ENCODE measurements at places on chromosomes 16 and 17.
A peak's percentile ranks its signal among the peaks of the same experiment; 100 is the strongest.

DNA sequence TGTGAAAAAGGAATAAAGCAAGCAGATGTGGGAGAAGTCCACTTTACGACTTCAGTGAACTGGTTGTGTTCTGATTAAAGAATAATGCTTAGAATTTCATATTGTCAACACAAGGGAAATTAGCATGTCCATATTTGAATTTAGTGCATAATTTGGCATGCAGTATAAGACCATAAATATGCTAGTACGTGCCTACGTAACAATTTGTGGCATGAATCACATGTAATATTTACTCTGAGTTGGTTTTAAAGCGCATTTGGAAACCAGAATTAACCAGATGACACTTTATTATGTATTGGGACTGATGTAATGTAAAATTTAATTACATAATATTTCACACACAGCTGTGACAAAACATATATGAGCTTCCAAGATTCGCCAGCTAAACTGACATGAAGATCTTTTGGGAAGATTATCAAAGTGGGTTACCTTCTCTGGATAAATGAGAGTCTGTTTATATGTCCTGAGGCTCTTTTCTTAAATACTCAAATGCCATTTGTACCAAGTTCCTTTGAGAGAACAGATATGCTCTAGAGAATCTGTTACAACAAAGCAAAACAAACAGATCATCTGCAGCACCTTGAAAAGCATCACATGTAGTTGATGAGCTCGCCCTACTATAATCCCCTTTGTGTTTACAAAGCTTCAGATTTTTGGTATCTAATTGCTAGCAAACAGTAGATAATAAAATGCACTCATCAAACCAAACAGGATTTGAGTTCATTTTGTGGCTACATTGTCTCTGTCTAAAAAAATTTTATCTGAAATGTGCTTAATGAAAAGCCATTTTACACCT, 1468.6 kb downstream of the CDH11 start:
- DNase-seq = no peak

- DNase-seq = peak; percentile 39
Observed at GRCh38 chr17:81412490-81413093, 17.3 kb downstream of the BAHCC1 start.

- DNase-seq = no peak
Observed at GRCh38 chr17:48162306-48162934, 54.9 kb downstream of the SNX11 start.

DNA sequence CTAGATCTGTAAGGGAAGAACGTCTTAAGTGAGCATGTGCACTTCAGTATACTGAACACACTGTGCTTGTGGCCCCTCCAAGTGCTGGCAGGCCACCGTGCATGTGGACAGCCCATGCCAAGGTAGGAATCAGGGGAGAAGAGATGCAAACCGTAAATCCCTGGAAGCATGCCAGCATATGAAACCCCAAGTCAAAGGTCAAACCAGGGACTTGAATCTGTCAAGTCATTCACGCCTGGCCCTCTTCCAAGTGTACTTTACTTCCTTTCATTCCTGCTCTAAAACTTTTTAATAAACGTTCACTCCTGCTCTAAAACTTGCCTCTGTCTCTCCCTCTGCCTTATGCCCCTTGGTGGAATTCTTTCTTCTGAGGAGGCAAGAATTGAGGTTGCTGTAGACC, 2.8 kb upstream of the ATXN2L start:
- no peak for DNase-seq

DNA sequence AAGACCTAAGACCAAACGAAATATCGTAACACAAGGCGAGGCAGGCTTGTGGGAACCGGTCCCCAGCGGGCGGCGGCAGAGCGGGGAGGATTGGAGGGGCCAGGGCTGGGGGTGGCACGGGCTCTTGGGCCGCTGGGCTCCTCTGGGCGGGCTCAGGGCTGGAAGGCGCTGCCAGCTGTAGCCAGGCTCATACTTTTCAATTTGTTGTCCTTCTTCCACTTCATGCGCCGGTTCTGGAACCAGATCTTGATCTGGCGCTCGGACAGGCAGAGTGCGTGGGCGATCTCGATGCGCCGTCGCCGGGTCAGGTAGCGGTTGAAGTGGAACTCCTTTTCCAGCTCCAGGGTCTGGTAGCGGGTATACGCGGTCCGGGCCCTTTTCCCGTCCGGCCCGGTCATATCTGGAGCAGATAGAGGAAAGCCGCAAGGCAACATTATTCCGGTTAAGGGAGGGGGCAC, 1.5 kb downstream of the HOXB5 start:
- DNase-seq = no peak

DNA sequence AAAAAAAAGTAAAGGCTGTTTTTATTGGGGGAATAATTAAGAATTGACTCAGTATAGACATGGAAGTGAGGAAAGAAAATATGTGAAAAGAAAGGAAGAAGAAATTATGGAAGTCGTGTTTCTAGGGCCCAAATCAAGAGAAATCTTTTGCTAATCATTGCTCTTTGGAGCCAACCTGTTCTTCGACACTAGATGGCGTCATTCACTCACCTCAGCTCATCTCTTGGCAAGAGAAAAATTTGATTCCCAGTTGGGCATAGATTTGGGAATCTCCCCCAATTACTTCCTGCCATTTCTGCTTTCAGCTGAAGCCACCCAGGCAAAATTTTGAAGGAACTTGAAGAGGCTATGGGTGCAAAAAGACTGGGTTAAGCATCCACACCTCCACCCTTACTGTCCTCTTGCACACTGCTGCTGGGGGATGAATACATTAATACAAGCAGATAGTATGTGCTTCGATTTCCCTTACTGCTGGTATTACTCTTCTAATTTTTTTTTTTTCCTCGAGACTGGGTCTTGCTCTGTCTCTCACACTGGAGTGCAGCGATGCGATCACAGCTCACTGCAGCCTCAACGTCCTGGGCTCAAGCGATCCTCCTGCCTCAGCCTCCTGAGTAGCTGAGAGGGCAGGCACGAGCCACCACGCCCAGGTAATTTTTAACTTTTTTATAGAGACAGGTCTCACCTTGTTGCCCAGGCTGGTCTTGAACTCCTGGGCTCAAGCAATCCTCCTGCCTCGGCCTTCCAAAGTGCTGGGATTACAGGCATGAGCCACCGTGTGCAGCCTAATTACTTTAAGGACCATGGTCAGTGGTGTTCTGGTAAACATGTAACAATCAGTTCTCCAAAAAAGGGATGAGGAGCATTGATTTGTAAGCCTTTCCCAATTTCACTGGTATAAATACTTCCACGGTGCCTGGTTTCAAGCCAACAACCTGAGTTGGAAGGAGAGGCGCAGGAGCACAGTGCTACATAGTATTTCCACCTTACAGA, 13.5 kb downstream of the PSMD7 start:
- DNase-seq = no peak

Measured in activated CD4-positive, alpha-beta T cell treated with anti-CD3 and anti-CD28 coated beads for 24 hours (primary cell).